ENCODE measurements at places on chromosomes 16 and 17.
A peak's percentile ranks its signal among the peaks of the same experiment; 100 is the strongest.

DNA sequence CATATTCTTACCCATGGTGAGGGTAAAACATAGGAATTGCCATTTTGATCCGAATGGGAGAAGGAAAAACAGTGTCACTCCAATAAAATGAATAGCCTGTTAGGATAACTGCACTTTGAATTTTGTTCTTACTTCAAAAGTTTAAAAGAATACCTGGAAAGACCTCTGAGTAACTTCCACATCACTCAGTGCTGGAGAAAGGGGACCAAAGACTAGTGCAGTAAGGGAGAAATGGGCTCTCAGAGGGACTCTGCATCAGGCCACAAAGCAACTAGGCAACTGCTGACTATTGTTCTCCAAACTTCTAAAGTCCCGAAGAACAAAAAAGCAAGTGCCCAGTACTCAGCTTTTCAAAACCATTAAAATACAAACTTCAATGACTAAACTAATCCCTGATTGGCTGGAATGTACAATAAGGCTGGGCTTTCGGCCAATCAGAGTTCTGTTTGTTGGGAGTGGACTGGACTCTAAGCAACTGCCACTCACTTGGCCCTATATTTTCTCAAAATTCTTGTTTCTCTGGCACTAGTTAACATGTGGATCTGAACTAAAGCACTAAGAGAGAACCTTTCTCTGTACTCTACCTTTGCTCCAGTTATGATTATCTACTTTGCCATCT is 6.2 kb downstream of the DNAJC7 start:
- no peaks in the 10 kb centered on the region for H3K27me3 ChIP-seq
- no peak for DNase-seq
- no peaks in the 10 kb centered on the region for H3K36me3 ChIP-seq
- H3K27ac ChIP-seq: no peak overlapping the region
- H3K4me1 ChIP-seq: peaks cover 51% of the 10 kb centered on the region

GRCh38 chr16:1791256-1791942 is 2.1 kb downstream of the IGFALS start:
- no peaks in the 10 kb centered on the region for H3K4me1 ChIP-seq
- H3K27ac ChIP-seq: no peak overlapping the region

DNA sequence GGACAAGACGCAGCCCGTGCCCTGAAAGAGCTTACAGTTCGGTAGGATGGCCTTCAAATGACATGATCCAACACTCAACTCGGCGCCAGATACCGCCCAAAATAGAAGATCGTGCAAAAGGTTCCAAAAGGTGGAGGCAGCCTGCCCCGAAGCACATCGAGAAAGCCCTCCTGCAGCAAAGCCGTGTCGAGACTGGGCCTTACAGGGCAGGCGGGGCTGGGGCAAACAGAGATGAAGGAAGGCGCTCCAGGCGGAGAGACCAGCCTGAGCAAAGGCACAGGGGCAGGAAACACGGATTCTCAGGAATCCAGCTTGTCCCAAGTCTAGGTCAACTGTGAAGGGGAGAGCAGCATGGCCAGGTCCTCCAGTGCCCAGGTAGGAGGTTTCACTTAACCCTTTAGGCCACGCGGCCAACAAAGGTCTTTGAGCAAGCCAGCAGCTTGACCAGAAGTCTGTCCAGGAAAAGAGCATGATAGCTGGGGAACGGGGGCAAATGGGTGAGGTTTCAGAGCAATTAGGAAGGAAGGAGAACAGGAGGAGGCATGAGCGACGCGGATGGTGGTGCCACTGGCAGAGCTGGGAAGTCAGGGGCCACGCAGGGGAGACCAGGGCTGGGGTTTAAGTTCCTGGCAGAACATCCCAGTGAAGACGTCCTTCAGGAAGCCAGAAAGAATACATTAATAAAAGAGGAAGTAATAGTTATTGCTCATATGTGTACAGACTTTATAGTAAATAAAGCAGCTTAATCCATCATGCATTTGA is 21.2 kb upstream of the EIF1 start:
- no peaks in the 10 kb centered on the region for H3K36me3 ChIP-seq
- peak overlapping the region; percentile 88 for H3K27ac ChIP-seq
- H3K27me3 ChIP-seq: no peaks in the 10 kb centered on the region
- no peak for DNase-seq

GRCh38 chr16:21590287-21590686 is 9.1 kb upstream of the METTL9 start:
- no peaks in the 10 kb centered on the region for H3K36me3 ChIP-seq
- no peak overlapping the region for H3K4me3 ChIP-seq
- no peaks in the 10 kb centered on the region for H3K4me1 ChIP-seq
- DNase-seq: no peak

DNA sequence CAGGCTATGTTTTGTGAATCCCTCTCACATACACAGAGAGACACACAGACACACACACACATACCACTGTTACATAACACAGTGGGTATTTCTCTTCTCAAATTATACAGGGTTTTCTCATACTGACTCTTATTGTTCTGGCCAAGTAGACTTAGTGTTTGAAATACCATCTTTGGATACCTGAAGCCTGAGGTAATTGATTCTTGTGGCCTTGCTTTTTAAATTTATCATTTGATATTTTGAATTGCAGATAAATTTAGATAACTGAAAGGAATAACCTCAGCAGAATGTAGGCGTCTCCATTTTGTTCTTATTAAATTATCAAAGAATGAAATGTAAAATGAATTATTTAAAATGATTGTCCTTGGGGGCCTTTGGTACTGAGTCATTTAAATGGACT is 223.8 kb downstream of the LGALS9B start:
- no peaks in the 10 kb centered on the region for H3K4me1 ChIP-seq
- no peak overlapping the region for H3K27ac ChIP-seq

DNA sequence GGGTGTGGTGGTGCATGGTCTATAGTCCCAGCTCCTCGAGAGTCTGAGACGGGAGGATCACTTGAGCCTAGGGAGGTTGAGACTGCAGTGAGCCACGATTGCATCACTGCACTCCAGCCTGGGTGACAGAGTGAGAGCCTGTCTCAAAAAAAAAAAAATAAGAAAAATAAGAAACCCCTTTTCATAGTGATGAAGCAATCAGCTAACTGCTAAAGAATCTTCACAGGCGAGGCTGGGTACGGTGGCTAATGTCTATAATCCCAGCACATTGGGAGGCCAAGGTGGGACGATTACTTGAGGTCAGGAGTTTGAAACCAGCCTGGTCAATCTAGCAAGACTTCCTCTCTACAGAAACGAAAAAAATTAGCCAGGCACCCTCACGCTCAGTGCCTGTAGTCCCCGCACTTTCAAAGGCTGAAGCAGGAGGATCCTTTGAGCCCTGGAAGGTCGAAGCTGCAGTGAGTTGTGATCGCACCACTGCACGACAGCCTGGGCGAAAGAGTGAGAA is 760 bp downstream of the SLFN12L start:
- peak overlapping the region; percentile 68 for H3K27ac ChIP-seq
- no peaks in the 10 kb centered on the region for H3K4me1 ChIP-seq
- H3K27me3 ChIP-seq: no peaks in the 10 kb centered on the region
- H3K36me3 ChIP-seq: no peaks in the 10 kb centered on the region

DNA sequence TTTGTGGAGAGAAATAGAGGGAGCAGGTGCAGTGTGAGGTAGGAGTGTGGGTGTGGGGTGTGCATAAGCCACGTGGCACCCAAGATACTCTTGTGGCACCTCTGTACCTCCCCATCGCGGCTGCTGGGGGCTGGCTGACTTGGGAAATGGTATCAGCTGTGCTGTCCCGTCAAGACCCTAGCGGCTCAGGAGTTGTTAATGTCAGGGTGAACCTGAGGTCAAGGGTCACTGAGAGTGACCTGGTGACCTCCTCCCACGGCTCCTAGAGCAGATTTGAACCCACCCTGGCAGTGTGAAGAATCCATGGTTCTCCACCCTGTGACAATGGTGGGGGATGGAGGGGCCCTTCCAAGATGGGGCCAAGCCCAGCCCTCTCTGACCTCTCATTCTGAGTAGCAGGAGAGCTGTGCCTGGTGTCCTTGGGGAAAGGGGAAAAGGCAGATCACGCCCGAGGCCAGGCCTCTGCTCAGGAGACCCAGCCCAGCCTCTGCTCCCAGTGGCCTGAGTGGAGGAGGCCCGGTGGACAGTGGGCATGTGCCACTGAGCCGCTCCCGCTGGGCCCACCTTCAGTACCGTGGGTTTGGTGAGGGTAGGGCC is 3.0 kb upstream of the WFIKKN2 start:
- no peaks in the 10 kb centered on the region for H3K27me3 ChIP-seq
- H3K27ac ChIP-seq: no peak overlapping the region
- H3K4me3 ChIP-seq: no peak overlapping the region
- no peak for DNase-seq
- peaks cover 12% of the 10 kb centered on the region for H3K4me1 ChIP-seq

DNA sequence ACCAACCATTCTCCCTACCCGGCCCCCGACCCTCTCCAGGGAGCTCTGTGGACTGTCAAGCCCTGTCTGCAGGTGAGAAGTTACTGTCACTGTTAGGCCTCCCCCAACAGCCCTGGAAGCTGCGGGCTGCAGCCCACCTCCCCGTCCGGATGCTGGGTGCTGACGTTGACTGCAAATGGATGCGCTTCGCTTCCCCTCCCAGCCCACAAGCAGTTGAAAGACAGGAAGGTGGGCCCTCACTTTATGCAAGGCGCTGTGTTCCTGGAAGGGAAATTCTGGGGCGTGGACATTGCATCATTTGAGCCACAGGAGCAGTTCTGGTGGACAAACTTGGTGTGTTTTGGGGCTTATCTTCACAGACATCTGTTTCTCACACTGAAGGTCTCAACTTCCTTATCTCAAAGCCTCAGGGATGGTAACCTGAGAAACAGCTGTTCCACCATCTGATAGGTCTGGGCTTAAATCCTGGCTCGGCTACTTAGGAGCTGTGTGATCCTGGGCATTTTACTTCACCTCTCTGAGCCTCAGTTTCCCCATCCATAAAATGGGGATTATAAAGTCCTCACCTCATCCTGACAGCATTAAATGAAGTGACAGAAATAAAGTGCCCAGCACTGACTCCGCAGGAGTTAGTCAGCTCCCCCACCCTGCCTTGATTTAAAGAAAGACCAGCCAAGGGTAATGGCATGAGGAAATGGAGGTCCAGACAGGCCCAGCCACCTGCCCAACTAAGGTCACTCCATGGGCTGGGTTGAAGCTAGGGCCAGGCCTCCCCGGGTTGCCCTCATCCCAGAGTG is 4.6 kb upstream of the DRC7 start:
- peak overlapping the region; percentile 25 for H3K27ac ChIP-seq
- no peaks in the 10 kb centered on the region for H3K36me3 ChIP-seq
- peak; percentile 59 for DNase-seq
- H3K4me1 ChIP-seq: no peaks in the 10 kb centered on the region

DNA sequence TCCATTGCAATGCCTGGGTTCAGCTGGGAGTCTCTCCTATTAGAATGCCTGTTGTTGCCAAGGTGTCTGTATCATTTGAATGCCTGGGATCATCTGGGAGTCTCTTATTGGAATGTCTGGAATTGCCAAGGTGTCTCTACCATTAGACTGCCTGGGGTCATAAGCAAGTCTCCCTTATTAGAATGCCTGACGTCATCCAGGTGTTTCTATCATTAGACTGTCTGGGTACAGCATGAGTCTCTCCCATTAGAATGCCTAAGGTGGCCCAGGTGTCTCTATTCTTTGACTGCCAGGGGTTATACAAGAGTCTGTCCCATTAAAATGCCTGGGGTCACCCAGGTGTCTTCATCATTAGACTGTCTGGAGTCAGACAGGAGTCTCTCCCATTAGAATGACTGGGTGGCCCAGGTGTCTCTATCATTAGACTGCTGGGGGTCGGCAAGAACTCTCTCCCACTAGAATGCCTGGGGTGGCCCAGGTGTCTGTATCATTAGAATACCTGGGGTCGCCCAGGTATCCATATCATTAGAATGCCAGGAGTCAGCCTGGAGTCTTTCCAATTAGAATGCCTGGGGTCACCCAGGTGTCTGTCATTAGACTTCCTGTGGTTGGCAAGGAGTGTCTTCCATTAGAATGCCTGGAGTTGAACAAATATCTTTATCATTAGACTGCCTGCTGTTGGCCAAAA is 2274.0 kb downstream of the TP53TG3F start:
- H3K36me3 ChIP-seq: no peaks in the 10 kb centered on the region
- H3K27me3 ChIP-seq: no peaks in the 10 kb centered on the region
- H3K4me1 ChIP-seq: no peaks in the 10 kb centered on the region
- no peak overlapping the region for H3K27ac ChIP-seq

DNA sequence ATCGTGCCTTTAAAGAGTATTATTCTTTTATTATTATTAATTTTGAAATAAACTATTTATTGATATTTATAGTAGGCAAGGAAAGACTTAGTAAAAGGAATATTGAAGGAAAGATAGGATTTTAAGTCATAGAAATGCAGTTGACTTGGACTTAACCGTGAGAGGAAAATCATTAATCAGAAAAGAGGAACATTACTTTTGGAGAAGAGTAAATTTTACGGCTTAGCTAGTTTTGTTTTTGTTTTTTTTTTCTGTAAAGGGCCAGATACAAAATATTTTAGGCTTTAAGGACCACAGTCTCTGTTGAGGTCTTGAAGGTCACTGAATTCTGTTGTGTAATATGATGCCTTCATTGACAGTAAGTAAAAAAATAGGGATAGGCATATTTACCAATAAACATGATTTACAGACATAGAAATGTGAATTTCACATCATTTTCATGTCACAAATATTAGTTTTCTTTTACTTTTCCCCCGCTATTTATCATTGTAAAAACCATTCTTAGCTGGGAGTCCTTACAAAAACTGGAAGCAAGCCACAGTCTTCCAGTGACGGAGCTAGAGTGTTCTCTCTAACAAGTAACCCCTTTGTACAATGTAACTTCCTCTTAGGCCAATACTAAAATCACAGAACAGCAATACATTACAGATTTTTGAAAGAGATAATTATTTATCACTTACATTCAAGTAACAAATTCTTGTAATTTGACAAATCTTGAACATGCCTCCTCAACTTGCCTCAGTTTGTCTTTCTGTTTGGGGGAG is 2.3 kb upstream of the KCNJ16 start:
- H3K27me3 ChIP-seq: no peaks in the 10 kb centered on the region
- no peak overlapping the region for H3K27ac ChIP-seq
- H3K36me3 ChIP-seq: no peaks in the 10 kb centered on the region
- no peaks in the 10 kb centered on the region for H3K4me1 ChIP-seq
- no peak overlapping the region for H3K4me3 ChIP-seq

DNA sequence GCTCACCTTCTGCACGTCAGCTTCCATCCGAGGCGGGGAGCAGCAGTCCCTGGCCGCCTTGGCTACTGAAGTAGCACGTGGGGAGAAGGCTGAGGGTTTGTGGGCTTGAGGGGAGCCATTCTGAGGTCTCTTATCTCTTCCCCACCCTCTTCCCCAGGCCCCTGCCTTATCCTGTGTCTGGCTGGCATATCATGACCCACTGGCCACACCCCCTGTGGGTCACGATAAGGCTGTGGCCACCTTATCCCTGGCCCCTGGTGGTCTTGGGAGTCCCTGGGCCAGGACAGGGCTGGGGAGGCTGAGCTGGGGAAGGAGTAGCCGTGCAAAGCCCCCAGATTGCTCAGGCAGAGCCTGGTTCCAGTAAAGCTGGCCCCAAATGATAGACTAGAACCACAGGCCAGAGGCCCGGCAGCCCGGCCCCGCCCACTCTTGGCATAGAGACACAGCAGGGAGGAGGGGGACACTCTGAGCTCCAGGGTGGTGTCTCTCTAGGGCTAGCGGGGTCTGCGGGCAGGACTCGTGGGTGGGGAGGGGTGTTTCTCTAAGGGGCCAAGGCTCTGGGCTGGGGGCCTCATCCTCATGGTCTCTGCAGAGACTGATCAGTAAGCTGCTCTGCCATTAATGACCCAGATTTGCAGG is 7.6 kb downstream of the SPNS2 start:
- no peak for DNase-seq
- H3K4me1 ChIP-seq: peaks cover 12% of the 10 kb centered on the region
- H3K36me3 ChIP-seq: no peaks in the 10 kb centered on the region
- no peak overlapping the region for H3K27ac ChIP-seq
- no peak overlapping the region for H3K4me3 ChIP-seq
- H3K27me3 ChIP-seq: no peaks in the 10 kb centered on the region

All from Peyer's patch (tissue), 4 donors.